Stimulated activated CD4-positive, alpha-beta T cell treated with anti-CD3 and anti-CD28 coated beads, Interleukin-2, amount 100 ng/mL, for 4 hours (primary cell): ENCODE measurements at places on chromosomes 7 and 10.

DNA sequence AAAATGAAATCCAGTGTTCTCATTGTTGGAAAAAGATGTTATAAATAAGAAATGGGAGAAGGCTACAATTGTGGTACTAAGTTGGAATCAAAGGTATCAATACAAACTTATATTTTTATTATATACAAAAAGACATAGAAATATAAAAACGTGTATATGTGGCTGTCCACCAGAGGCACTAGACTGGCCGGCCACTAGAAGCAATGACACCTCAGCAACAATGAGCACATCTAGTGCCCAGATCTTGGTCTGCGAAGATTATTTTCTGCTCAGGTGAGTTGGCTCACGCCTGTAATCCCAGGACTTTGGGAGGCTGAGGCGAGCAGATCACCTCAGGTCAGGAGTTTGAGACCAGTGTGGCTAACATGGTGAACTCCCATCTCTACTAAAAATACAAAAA is 21.6 kb downstream of the IDE start:
- DNase-seq: no peak

GRCh38 chr7:140375892-140376730 is 22.2 kb downstream of the SLC37A3 start:
- no peak for DNase-seq

DNA sequence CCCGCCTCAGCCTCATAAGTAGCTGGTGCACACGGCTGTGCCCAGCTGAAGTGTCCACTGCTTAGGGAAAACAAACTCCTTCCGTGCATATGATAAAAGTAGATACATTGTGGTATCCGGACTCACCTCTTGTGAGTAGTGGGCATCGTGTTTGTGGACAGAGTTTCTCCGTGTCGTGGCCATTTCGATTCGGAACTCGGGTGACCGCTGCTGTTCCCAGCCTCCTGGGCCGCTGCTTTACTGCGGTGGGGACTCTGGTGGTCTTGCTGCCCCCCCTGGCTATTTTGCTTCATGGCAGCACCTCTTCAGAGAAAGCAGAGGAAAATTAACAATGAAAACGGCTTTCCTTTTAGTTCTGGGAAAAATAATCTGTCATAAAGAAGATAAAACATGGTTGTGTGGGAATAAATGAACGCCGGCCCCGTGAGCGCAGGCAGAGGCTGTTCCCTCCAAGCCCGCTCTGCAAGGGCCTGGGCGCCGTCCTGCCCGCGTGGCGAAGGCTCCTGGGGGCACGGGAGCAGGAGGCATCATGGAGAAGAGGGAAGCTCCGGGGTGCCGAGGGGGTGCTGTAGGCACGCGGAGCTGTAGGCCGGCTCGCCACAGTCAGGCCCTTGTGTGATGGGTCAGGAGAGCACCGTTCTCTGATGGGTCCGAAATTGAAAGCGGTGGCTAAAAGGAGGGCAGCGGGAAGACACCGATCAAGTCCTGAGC is 107.4 kb downstream of the ACTR3B start:
- DNase-seq: no peak

DNA sequence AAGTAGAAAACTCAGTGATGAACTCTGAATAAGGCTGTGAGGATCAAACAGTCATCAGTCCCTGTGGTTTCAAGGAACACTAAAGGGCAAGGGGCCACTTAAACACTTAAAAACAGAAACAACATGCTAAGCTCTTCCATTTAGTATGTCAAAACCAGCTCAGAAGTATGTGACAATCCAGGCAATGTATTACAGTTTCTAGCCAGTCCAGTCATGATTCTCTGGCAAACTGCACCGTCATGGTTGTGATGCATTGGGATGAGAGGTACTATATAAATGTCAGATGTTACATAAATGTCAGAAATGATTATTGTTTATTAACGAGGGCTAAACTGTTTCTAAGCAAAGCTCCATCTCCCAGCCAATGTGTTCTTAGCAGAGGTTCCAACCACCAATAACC is 4.7 kb upstream of the CREB5 start:
- no peak for DNase-seq

GRCh38 chr7:147547252-147547897 is 1043.2 kb upstream of the C7orf33 start:
- no peak for DNase-seq

GRCh38 chr10:30013757-30014156 is 45.6 kb downstream of the JCAD start:
- DNase-seq: no peak

- DNase-seq: no peak
These were observed 106.6 kb upstream of the INHBA start for GRCh38 chr7:41809529-41809939.

DNA sequence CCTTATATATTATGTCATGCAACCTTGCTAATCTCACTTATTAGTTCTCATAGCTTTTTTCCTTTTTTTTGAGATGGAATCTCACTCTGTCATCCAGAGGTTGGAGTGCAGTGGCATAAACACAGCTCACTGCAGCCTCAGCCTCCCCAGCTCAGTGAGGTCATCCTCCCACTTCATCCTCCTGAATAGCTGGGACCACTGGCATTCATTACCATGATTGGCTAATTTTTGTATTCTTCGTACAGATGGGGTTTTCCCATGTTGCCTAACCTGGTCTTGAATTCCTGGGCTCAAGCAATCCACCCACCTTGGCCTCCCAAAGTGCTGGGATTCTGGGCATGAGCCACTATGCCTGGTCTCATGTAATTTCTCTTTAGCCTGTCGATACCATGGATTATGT is 89.1 kb upstream of the TRIM24 start:
- DNase-seq: no peak

DNA sequence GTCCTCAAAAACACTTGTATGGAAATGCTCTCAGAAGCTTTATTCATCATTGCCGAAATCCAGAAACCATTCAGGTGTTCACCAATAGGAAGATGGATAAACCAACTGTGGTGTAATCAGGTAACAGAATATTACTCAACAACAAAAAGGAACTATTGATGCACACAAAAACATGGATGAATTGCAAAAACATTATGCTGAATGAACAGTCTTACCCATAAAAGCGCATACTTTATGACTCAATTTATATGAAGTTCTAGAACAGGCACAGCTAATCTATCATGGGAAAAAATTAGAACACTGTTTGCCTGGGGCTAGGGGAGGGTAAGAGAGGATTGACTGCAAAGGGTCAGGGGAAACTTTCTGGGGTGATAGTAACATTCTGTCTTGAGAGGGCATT is 26.9 kb upstream of the GSAP start:
- DNase-seq: no peak

GRCh38 chr7:64884085-64884912 is 18.8 kb upstream of the ZNF273 start:
- no peak for DNase-seq

DNA sequence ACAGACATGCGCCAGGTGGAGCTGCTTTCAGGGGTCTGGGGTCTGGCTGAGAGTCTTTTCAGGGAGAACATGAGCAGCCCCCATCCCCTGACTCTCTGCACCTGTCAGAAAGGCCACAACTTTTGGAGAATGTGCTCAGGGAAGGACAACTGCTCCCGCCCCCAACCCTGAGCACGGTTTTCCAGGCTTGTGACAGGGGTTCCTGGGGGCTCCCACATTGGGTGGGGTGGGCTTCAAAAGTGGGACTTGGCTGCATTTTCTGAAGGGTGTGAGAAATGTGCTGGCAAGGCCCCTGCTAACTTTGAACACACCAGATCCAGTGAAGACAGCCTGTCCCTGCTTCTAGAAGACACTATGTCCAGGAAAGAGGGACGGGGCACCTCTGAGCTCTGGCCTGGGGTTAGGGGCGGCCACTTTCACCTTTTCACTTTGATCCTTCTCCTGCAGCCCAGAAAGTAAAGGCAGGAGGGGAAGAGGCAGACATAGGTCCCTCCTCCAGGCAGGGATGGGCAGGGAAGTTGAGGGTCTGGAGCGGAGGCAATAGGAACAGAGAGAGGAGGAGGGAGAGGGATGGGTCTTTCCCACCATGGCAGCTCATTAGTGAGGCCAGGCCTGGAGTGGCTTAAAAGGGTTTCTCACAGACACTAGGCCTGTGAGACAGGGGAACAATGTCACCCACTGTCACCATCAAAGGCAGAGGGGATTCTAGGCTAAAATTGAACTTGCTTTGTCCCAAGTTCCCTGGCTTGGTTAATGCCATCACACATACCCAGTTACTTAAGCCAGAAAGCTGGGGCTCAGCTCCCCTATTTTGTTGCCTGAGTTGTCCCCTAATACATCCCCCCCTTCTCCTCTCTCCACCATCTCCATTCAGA is 1.5 kb downstream of the KCP start:
- DNase-seq: no peak

- DNase-seq: no peak
These were observed 28.8 kb upstream of the INPP5A start for GRCh38 chr10:132508581-132509443.

GRCh38 chr7:47588704-47589225 is 6.9 kb upstream of the TNS3 start:
- DNase-seq: no peak

DNA sequence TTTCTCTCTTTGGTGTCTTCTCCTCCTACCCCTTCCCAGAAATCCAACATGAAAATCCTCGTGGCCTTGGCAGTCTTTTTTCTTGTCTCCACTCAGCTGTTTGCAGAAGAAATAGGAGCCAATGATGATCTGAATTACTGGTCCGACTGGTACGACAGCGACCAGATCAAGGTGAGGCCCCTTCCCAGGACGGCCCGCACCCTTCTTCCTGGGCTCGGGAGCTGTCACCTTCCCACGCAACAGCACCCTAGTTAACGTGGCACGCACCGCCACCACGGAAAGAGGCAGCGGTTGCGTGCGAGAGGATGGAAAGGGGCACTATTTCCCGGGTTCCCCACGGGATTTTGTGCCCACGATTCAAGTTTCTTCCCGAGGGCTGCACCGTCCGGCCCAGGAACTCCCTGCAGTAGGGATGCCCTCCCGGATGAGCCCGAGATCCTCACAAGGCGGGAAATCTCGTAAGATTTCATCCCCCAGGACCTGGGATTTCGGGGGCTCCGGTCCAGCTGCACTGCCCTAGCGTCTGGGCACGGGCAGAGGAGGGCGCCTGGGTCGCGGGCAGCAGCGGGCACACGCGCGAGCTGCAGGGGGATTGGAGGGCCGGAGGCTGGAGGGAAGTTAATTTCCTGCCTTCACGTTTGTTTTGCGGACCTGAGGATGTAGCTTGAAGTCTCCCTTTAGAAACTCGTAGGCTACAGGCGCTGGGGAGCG is 834 bp downstream of the TAC1 start:
- DNase-seq: no peak

- DNase-seq: no peak
These were observed 238.6 kb upstream of the LRRN3 start for GRCh38 chr7:110852156-110852940.

GRCh38 chr7:2527505-2528467 is 8.2 kb downstream of the LFNG start:
- peak; percentile 62 for DNase-seq

GRCh38 chr7:135789956-135790355 is 41.3 kb upstream of the FAM180A start:
- DNase-seq: no peak

GRCh38 chr7:82805527-82805960 is 357.1 kb downstream of the PCLO start:
- no peak for DNase-seq

GRCh38 chr10:67036808-67037207 is 111.0 kb downstream of the LRRTM3 start:
- DNase-seq: no peak

DNA sequence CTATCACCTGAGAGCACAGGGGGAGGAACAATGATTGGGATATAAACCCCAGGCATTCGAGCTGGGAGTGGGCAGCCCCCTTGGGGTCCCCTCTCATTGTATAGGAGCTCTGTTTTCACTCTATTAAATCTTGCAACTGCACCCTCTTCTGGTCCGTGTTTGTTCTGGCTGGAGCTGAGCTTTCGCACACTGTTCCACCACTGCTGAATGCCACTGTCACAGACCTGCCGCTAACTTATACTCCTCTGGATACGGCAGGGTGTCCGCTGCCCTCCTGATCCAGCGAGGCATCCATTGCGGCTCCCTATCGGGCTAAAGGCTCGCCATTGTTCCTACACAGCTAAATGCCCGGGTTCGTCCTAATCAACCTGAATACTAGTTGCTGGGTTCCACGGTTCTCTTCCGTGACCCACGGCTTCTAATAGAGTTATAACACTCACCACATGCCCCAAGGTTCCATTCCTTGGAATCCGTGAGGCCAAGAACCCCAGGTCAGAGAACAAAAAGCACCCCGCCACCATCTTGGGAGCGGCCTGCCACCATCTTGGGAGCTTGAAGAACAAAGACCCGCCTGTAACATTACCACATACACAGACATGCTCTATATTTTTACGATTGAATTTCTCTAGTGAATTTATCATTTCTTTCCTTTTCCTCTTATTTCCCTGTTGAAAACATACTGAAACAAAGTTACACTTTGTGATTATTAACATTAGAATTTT is 9.0 kb downstream of the ZWINT start:
- DNase-seq: no peak

DNA sequence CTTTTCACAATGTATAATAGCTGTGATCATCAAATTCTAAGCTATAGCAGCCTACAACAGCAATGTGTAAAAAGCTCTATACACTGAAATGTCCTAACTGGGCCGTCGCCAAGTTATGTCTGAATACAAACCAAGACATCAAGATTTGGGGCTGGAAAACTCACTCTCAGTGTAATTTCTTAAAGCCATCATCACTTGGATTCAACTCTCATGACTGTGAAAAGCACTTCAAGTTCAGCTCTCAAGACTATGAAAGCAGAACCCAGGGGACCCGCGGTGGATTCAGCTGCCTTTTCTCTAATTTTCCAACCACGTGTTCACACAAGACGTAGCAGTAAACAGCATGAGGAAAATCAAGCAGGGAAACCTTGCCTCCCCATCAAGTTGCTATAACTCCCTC is 15.8 kb upstream of the ZNRF2 start:
- no peak for DNase-seq

DNA sequence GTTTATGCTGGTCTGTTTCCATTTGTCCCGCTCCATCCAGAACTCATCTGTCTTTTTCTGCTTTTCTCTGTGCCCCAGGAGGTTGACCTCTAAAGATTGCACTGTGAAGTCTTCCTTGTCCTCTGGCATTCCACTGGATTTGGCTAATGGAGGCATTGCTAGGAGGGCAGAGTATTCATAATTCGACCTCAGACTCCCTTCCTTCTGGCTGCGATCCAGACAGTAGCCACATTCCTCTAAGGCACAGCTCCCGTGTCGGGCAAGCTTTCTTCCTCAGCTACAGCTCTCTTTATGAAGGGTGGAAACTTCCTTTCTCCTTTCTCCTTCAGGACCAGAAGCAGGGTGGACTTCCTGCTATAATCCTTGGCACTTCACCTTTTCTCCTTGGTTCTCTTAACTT is 175.9 kb downstream of the BAMBI start:
- DNase-seq: no peak

DNA sequence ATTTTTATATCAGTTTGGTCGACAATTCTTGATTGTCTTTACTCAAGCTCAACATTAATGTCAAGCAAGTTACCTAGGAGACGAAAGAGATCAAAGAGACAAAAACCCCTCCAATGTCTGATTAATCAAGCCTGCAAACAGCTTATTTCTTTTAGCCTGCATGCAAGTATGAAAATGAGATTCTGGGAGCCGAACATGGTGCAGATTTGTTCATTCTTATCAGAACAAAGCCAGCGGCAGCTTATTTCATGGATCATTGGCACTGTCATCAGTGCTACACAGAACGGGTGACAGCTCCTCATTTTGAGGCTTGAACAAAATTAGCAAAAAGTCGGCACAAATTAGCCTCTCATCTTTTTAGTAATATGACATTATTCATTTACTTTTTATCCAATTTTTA is 26.5 kb downstream of the FAM204A start:
- DNase-seq: no peak

GRCh38 chr7:42186151-42186550 is 50.9 kb downstream of the GLI3 start:
- DNase-seq: no peak
